ENCODE measurements at places on chromosomes 12 and 14. TPM values are rescaled to one million over a fixed set of nuclear protein-coding genes. Genes with fewer than 3 reads are reported as not detected.

The BCL11B gene
- 0.65 TPM for total RNA-seq

The RD3L gene
- total RNA-seq = not detected

The PRMT5 gene
- 35.5 TPM for total RNA-seq

The PGAM5 gene
- 37.0 TPM for total RNA-seq

The FSCB gene
- not detected for total RNA-seq

The NRXN3 gene
- total RNA-seq = 71.1 TPM

The OR6C74 gene
- total RNA-seq = not detected

The CCDC38 gene
- total RNA-seq = not detected

The ESRRB gene
- 0.26 TPM for total RNA-seq

The RNU4-1 gene
- under 0.01 TPM for total RNA-seq

The PTPN21 gene
- total RNA-seq = 24.7 TPM

All from esophagus muscularis mucosa (tissue), 4 donors.